Tibial nerve (tissue), 4 donors: ENCODE measurements at places on chromosomes 16 and 17. TPM values are rescaled to one million over a fixed set of nuclear protein-coding genes. Genes with fewer than 3 reads are reported as not detected.

Gene NEUROD2
- total RNA-seq: not detected

Gene PERCC1
- total RNA-seq: not detected

Gene VAT1L
- 21.6 TPM for total RNA-seq

Gene ZNF688
- 18.0 TPM for total RNA-seq

Gene CMTM2
- not detected for total RNA-seq

Gene KRTAP9-2
- not detected for total RNA-seq

Gene SAMD14
- 1.5 TPM for total RNA-seq

Gene SYCE1L
- not detected for total RNA-seq

Gene RNU2-1
- total RNA-seq: not detected

Gene TMEM114
- not detected for total RNA-seq

Gene KRTAP2-3
- total RNA-seq: not detected

Gene G6PC1
- total RNA-seq: not detected

Gene SDR42E1
- total RNA-seq: 0.30 TPM

Gene SLC5A11
- total RNA-seq: not detected

Gene SLC16A3
- 31.8 TPM for total RNA-seq

Gene TEDC2
- total RNA-seq: 1.8 TPM

Gene PABPN1L
- not detected for total RNA-seq

Gene LRRC3C
- total RNA-seq: not detected

Gene CRYM
- total RNA-seq: not detected

Gene STX1B
- 0.84 TPM for total RNA-seq

Gene ACSM5
- total RNA-seq: 10.5 TPM

Gene TBX6
- 0.84 TPM for total RNA-seq

Gene UBFD1
- total RNA-seq: 77.6 TPM

Gene KRTAP4-1
- total RNA-seq: not detected

Gene SHBG
- total RNA-seq: not detected

Gene CLEC18B
- total RNA-seq: 20.0 TPM

Gene MPV17L
- total RNA-seq: 11.5 TPM

Gene ACLY
- total RNA-seq: 68.1 TPM

Gene ZP2
- total RNA-seq: not detected

Gene GCGR
- 3.9 TPM for total RNA-seq

Gene TBC1D3I
- total RNA-seq: not detected

Gene YPEL2
- 45.9 TPM for total RNA-seq

Gene KRT13
- total RNA-seq: 0.42 TPM

Gene PPP1R1B
- total RNA-seq: 14.4 TPM

Gene CBX2
- 3.9 TPM for total RNA-seq

Gene C16orf95
- 9.8 TPM for total RNA-seq

Gene IQCK
- total RNA-seq: 51.3 TPM
